ENCODE measurements at places on chromosomes 13 and 19. TPM values are rescaled to one million over a fixed set of nuclear protein-coding genes. Genes with fewer than 3 reads are reported as not detected.

DNA sequence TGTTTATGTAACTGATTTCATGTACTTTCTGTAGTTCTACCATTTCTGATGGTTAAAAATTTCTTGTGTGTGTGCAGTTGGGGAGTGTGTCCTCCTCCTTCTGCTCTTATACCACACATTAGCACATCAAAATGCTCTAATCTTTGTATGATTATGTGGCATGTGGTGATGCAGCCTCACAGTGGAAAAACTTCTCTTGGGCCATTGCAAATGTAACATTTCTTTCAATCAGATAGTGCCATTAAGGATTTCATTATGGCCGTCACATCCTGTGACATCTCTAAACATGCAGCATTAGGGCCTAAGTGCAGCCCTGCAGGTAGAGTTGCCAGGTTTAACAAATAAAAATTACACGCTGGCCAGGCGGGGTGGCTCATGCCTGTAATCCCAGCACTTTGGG, 24.9 kb upstream of the ALOX5AP start:
- no peak for DNase-seq

The ADGRE1 gene
- 0.08 TPM for total RNA-seq

DNA sequence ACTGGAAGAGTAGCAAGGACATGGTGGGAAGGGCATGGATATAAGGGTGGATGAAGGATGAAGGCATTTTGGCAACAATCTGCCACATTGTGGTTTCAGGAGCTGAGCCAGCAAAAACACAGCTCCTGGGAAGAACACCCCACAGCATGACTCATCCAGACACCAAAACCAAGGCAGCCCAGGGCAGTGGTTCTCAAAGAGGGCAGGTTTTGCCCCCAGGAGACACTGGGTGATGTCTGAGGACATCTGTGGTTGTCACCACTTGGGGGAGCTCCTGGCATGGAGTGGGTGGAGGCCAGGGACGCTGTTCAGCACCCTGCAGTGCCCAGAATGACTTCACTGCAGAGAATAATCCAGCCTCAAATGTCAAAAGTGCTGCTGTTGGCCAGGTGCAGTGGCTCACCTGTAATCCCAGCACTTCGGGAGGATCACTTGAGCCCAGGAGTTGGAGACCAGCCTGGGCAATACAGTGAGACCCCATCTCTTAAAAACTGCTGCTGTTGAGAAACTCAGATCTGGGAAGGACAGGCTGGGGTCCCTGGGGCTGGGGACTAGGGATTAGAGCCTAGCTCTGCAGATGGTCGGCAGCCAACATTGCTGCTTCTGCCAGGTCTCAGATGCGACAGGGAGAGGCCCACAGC, 16.1 kb downstream of the ZFR2 start:
- DNase-seq, result no peak

DNA sequence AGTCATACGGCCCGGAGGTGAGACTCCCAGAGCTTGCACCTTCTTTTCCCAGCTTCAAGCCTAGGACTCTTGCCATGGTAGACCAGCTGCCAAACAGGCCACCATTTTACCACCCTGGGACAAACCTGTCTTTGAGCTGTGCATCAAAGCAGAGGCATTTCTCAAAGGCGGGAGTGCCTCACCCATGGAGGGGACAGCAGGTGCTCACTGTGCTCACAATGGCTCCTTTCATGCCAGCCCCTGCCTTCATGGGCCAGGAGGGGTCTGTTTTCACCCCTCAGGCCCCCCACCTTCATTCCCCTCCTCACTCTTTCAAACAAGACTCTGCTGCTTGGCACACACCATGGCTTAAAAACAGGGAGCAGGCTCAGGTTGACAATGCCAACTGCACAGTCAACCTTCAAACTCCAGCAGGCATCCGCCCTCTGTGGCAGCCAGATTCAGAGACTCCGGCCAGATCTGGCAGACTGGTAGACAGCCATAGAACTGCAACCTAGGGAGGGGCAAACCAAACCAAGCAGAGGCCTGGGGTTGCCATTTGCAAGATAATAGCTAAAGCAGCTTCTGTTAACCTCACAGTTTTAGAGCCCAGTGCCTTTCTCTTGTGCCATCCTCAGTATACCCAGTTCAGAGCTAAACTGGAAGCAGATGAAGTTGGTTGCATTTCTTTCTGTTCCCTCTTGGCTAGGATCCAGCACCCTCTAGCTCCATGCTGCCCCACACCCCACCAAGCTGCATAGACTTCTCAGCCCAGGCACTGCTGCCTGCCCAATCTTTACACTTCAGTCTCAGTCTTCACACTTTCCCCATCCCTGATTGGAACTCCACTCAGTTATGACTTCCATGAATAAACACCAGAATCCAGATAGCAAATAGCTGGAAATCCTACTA, 93.9 kb upstream of the SPATA13 start:
- DNase-seq, result no peak

GRCh38 chr19:28977826-28978225, 235.1 kb downstream of the UQCRFS1 start:
- no peak for DNase-seq

- no peak for DNase-seq
These were observed 81.8 kb downstream of the SPRY2 start for GRCh38 chr13:80259159-80259558.

GRCh38 chr13:32802159-32802558, 214.1 kb upstream of the KL start:
- no peak for DNase-seq

The LGALS14 gene
- not detected for total RNA-seq

The ZNF134 gene
- total RNA-seq, result 18.9 TPM

- DNase-seq, result no peak
These were observed 54.0 kb downstream of the SPATA13 start for GRCh38 chr13:24214528-24214927.

All from Panc1 (cell line).